ENCODE measurements at places on chromosomes 4 and X.

DNA sequence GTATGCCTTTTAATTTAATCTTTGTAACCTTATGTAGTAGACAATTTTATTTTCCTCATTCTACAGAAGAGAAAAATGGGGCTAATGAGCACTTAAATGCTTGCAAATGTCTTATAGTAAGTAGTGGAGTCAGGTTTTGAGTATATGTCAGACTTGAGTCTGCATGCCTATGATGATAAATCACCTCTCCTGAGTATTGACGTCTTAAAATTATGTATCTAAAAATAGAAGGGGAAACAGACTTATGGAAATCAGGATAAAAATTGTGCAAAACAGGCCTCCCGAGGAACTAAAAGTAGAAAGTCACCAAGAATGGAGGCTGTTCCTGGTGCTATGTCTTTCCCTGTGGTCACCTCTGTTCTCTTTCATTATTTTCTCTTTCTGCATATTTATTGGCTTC, 92.7 kb downstream of the STIM2 start:
- DNase-seq, result no peak

DNA sequence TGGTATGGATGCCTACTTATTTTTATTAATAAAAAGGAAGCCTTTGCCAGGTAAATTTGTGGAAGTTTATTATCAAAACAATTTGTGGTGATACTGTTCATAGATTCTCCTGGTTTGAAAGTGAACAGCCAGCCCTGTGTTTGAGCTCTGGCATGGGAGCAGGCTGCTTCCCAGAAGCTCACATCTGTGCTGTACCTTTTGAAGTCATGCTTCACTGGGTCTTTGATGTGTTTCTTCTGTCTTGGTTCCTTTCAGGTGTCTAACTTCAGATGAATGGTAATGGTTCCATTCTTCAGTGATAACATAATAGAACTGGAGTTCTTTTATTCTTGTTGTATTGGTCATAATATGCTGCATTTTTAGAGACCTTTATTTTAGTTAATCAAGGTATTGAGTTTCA, 85.5 kb downstream of the BMPR1B start:
- DNase-seq, result no peak

GRCh38 chrX:12327836-12328235, 189.6 kb downstream of the FRMPD4 start:
- no peak for DNase-seq

- no peak for DNase-seq
Measured at GRCh38 chr4:8067945-8068896, 90.4 kb downstream of the ABLIM2 start.

- no peak for DNase-seq
Measured at GRCh38 chr4:87632469-87632868, 17.6 kb upstream of the DMP1 start.

- no peak for DNase-seq
Measured at GRCh38 chrX:79630033-79631009, 263.2 kb upstream of the ITM2A start.

- DNase-seq, result no peak
Measured at GRCh38 chr4:89595125-89595789, 241.7 kb downstream of the SNCA start.

DNA sequence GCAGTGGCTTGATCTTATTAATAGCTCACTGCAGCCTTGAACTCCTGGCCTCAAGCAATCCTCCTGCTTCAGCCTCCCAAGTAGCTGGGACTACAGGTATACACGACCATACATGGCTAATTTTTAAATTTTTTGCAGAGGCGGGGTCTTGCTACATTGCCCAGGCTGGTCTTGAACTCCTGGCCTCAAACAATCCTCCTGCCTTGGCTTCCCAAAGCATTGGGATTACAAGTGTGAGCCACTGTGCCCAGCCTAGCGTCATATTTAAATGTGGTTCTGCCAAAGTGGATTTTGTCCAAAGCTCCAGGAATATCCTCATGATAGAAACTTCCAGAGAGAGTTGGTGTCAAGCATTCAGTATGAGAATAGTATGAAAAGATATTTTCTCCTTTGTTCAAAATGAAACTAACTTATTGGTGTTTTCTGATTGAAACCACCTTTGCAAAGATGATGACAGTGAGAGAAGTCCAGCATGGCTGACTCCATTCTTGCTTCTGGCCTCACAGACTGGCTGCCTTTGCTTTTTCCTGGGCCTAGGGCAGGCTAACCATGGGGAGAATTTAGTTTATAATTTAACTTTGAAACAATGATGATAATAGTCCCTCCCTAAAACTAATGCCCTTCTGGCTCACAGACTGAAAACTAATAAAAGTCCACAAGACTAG, 129.0 kb downstream of the C4orf51 start:
- no peak for DNase-seq

DNA sequence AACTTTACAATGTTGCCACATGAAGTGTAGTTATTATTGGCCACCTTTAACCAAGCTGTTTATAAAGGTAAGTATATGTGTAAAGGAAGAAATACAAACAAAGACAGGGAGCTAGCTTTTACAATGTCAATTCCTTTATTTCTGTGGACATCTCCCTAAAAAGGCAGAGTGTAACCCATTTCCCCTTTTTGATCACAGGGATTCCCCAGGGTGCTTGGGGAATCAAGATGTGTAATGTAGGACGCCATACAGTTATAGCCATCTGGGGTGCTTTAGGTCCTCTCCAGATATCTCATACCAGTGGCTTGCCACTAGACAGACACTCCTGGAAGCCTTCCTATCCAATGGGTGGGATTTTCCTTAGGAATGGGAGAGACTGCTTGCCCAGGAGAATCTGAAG, 4.2 kb upstream of the CUL4B start:
- no peak for DNase-seq

DNA sequence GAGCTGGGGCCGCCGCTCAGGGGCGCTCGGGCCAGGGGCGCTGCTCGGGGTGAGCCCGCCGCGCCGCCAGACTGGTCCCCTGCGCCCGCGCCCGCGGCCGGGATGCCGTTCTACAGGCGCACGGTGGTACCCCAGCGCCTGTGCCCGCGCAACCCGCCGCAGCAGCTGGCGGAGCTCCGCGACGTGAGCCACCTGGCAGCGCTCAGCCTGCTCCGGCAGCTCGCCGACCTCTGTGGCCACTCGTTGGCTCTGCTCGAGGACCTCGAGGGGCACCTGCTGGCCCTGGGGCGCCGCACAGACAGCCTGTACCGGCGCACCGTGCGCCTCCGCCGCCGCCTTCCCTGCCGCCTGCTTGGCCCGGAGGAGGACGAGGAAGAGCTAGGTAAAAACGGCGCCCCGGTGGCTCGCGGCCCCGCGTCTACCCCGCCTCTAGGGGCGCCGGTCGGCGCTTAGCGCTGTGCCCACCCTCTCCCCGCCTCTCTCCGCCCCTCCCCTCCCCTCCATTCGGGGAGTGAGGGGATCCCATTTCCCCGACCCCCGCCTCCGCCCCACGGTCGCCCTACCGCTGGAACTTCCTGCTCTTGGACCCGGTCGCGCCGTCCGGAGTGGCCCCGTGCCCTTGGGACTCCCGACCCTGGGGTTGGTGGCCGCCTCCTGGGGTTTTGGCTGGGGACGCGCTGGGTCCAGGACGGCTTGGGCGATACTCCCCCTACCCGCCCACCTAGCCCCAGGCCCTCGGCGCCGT, 513 bp downstream of the NHSL2 start:
- DNase-seq, result peak; percentile 14

DNA sequence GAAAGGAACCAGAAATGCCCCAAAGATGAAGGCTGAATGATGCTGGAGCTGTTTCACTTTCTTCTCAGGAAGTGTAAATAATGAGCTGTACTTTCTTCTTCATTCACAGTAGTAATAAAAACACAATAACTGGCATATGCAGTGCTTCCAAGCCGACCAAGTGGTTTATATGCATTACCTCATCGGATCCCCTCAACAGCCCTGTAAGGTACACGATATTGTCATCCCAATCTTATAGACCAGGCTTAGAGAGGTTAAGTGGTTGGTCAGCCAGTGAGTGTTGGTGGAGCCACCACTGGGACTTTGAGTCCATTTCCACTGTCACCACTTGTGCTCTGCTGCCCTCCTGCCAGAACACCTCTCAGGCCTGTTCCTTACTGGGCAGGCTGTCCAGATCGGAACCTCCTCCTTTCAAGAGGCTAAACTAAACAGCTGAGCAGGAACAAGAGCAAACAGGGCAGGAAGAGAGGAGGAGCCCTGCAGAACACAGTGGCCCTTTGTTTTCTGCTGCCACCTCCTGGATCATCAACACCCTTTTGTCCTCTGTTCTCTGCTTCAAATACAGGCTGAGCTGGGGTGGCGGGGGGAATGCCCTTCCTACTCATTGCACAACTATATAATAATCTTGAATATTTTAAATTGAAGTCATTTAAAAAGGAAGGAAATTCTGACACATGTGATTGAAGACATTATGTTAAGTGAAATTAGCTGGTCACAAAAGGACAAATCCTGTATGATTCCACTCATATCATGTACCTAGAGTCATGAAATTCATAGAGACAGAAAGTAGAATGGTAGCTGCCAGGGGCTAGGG, 112.5 kb upstream of the ATP6AP2 start:
- DNase-seq, result peak; percentile 72

- no peak for DNase-seq
Measured at GRCh38 chr4:108244606-108245005, 75.9 kb upstream of the LEF1 start.

GRCh38 chr4:81756973-81757372, 285.3 kb upstream of the RASGEF1B start:
- no peak for DNase-seq

DNA sequence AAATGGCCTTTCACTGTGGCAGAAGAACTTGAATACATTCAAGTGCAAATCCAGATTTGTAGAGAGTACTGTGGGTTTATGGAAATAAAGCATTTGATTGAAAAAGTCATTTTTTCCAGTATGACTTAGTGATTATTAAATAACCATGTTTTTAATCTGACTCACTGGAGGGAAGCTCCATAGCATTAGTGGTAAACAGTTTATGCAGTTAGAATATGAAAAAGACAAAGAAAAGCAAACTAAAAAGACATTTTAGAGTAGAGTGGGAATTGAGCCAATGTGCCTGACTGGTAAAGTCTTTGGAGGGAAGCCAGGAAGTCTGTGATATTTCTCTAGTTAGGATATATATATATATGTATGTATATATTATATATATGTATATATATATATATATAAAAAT, 53.4 kb downstream of the FAT4 start:
- no peak for DNase-seq

DNA sequence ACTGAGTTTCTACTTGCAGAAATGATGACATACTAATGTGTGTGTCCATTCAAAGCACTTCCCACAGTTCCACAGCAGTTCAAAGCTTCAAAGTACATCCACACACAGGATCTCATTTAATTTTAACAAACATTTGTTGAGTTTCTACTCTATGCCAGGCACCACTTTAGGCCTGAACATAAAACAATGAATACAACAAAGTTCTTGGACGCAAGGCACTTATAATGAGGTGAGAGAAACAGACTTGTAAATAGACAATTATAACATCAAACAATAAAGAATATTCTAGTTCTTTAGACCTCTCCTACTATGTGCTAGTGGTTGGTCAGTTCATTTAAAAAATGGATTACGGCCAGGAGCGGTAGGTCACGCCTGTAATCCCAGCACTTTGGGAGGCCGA, 82.0 kb upstream of the SPANXB1 start:
- no peak for DNase-seq

GRCh38 chr4:159035570-159035969, 67.3 kb upstream of the RAPGEF2 start:
- DNase-seq, result no peak

DNA sequence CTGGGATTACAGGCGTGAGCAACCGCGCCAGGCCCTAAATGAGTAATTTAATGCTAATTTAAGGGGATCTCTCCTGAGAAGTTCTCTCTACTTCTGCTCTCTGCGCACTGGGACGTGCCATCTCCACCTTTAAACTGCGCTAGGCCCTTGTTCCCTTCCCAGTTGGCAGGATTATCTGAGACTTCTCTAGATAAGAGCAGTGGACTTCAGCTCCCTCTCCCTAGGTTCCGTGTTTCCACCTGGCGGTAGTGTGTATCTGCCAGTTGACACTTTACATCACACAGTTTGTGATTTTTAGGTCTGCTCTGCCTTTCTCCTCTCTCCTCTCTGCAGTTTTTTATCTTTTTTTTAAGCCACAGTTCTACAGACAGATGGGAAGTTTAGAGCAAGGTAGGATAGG, 40.2 kb downstream of the ARHGAP10 start:
- DNase-seq, result no peak

DNA sequence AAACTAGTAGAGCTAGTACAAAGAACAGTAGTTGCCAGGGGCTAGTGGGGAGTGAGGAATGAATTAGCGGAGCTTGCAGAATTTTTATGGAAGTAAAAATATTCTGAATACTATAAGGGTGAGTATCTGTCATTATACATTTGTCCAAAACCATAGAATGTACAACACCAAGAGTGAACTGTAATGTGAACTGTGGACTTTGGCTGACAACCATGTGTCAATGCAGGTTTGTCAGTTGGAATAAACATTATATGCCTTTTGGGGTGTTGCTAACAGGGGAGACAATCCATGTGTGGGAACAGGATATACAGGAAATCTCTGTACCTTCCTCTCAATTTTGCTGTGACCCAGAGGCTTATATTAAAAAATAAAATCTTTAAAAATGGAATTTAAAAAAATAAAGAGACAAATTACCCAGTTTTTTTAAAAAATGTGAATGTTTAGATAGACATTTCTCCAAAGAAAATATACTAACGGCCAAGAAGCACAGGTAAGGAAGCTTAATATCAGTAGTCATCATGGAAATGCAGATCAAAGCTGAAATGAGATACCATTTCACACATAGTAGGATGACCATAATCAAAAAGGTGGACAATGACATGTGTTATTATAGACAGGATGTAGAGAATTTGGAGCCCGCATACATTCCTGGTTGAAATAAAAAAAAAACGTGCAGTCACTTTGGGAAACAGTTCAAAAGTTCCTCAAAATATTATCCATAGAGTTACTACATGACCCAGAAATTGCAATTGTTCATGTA, 899.8 kb downstream of the RAB28 start:
- DNase-seq, result no peak

DNA sequence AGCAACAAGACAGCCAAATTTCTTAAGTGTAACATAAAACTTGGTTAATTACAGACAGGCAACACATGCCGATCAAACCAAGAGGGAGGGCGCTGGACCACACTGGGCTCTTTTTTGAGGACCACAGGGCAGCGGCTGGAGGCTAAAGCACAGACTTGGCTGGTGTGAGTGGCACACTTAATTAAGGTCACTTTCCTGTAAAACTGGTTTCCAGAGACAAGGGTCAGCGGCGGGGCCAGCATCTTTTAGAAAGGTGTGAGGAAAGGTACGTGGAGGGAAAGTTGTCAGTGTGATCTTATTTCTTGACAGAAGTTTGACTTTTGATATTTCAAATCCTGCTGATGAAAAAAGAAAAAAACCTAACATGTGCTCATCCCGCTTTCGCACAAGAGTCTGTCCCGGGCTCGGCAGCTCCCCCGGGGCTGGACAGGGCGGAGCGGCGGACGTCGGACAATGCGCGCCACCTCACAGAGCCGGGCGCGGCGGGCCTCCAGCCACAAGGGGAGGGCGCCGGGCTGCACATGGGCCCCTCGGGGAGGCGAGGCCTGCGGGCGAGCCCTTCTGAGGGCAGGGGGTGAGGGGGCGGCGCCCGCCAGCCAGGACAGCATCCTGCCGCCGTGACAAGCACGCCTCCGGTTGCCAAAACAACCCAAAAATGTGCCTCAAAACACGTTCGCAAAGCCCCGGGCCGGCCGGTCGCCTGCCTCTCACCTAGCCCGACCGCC, 660 bp upstream of the HSPA4L start:
- no peak for DNase-seq

Measured in Kasumi-1 (cell line).